ENCODE measurements at places on chromosomes 1 and 21.

DNA sequence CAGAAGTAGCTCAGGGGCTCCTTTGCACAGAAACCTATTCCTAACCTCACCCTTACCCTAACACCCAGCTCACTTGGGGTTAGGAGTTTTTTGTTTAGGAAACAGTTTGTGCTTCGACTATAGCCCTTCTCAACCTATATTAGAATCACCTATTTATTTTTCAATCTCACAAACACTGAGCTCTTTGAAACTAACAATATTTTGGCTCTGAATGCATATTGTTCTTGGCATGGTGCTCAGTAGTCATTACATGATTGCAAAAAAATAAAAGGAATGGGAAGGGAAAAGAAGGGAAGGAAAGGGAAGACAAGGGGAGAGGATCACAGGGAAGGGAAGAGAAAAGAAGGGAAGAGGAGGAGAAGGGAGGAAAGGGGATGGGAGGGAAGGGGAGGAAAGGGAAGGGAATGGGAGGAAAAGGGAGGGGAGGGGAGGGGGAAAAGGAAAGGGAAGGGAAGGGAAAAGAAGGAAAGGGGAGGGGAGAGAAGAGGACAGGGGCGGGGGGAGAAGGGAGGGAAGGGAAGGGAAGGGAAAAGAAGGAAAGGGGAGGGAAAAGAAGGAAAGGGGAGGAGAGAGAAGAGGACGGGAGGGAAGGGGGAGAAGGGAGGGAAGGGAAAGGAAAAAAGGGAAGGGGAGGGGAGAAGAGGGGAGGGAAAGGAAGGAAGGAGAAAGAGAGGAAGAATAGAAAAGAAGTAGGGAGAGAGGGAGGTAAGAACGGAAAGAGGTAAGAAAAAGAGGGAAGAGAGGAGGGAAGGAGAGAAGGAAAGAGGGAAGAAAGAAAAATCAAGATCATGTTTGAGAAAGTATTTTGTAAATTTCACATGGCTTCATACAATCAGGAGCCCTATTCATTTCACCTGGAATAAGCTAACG is 484.1 kb upstream of the NFIA start:
- no peak for DNase-seq

DNA sequence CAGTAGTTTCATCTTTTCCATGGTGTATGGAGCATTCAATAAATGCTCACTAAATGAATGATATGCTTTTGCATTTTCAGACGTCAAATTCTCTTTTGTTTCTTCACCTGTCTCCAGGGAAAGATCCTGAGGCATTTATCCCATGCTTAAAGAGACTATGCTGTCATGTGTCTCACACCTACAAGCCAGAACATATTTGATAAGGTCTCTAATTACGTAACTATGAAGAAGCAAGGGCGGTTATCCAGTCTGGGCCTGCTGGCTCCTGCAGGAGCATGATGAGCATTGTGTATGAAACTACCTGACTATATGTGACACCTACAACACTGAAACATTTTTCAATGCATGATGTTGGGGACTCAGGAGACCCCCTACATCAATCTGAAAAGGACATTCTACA is 51.8 kb downstream of the FBXO42 start:
- DNase-seq, result no peak

DNA sequence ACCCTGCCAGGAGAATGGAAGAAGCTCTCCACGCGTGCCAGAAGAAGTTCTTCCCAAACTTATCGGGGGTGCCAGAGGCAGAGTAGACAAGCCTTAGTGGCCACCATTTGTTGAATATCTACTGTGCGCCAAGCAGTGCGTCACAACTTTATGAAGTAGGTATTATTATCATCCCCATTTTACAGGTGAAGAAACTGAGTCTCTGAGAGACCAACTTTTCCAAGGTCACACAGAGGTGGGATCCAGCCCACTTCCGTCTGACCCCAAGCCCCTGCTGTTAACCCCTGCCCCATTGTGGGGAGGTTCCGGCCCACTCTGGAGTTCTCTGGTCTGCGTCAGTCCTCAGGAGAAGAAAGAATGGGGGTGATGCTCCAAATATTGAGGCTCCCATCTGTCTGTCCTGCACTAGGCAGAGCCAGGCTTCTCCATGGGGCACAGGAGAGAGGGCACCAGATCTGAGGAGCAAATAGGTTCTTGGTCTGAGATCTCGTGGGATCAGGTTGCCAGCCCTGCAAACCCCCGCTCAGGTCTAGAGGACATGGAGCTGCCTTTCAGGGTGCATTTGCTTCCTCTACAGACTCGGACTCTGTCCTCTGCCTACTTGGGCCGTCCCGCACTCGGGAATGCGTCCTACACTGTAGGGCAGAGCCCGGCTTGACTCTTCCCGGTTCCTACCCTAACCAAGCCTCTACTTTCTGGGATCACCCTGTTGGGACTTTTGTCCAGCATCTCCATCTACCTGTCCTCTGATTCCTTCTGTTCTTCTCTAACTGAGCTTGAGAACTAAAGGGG is 2.1 kb downstream of the CDK18 start:
- no peak for DNase-seq

GRCh38 chr1:22976127-22976460 is 3.4 kb upstream of the LACTBL1 start:
- DNase-seq, result no peak

GRCh38 chr1:33132549-33132948 is 49.3 kb downstream of the TRIM62 start:
- DNase-seq, result no peak

- DNase-seq, result no peak
These were observed 20.3 kb downstream of the RXRG start for GRCh38 chr1:165424454-165425216.

- no peak for DNase-seq
These were observed 15.4 kb upstream of the RD3 start for GRCh38 chr1:211507365-211507764.

- no peak for DNase-seq
These were observed 27.3 kb downstream of the RRP1 start for GRCh38 chr21:43816611-43817071.

DNA sequence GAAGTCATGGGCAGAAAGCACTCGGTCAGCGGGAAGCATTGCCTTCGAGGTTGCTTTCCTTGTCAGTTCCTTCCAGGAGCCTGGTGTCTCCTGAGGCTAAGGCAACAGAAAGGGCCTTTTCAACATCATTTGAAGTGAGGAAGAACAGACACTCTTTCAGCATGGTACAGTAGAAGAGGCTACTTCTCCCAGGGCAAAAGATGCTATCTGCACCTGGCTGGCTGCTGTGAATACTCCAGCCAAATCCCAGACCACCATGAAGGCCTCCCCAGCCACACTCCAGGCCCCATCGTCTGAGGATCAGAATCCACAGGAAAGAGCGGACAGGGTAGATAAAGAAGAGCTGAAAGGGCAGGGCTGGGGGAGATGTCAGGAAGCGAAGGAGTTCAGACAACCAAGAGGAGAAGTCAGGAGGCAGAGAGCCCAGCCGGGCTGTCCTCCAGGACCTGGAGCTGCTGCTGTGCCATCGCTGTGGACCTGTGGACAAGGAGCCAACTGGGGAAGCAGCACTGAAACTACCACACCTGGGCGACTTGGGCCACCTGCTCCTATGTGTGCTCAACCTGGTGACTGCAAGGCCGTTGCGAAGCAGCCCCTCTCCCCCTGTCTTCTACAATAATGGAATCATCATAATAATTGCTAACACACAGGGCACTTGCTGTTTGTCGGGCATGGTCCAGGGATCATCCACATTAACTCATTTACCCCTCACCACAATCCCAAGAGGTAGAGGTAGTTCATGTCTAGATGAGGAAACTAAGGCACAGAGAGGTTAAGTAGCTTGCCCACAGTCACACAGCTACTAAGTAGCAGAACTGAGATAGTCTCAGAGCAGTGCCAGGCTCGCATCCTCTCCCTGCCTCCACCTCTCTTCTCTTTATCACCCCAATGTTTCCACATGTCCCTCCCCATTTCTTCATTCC is 88.0 kb upstream of the ZBTB40 start:
- no peak for DNase-seq

DNA sequence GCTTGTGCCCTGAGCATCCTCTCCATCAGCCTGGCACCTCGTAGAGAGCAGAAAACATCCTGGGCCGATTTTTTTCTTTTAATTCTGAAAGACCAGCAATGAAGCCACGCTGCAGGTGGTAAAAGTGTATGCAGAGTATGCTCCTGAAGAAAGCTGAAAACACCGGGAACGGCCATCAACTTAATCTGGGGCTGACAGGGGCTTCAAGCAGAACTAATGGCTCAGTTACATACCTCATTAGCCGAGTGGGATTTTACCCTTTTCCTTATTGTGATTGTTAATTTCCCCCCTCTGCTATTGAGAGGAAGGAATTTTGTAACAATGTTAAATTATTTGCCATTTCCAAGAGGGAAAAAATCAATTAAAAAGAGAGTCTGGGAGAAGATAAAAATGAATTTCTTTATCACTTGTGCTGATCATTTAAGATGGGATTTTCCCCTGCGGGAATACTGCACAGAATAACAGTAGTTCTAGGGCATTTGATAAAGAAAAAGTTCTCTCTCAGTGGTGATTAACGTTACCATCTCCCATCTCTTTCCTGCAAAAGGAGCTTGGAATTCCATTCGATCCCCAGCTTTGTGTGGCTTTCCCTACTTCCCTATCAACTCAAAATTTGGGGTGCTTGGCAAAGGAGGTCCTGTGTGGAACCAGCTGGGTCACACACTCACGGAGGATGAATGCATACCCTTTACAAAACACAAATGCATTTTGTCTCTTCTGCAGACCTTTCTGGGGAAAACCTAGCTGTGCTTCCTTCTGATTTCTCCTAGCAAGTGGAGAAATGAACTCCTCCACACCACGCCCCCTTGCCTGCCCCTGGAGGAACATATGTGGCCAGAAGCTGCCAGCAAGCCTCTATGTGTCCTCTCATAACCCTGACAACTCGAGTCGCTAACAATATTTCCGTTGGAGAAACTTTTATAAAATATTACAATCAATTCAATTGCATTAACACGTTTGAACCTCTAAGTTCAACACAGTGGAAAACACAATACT is 70.9 kb downstream of the RRAGC start:
- no peak for DNase-seq

DNA sequence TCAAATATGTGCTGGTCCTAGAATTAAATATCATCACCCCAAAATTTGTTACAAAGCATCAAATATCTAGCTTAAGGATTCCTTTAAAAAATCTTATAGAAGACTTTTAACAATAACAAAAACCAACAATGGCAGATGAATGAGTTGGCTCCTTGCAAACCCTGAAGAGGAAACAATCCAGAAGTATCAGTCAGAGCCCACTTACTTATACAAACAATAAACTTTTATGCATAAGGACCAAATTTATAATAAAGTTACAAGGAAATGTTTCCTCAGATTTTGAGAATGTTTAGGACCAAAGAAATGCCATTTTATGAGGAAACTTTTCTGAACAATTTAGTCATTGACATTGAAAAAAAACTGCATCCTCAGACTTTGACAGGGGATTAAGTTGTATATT is 52.7 kb downstream of the LPAR3 start:
- no peak for DNase-seq

DNA sequence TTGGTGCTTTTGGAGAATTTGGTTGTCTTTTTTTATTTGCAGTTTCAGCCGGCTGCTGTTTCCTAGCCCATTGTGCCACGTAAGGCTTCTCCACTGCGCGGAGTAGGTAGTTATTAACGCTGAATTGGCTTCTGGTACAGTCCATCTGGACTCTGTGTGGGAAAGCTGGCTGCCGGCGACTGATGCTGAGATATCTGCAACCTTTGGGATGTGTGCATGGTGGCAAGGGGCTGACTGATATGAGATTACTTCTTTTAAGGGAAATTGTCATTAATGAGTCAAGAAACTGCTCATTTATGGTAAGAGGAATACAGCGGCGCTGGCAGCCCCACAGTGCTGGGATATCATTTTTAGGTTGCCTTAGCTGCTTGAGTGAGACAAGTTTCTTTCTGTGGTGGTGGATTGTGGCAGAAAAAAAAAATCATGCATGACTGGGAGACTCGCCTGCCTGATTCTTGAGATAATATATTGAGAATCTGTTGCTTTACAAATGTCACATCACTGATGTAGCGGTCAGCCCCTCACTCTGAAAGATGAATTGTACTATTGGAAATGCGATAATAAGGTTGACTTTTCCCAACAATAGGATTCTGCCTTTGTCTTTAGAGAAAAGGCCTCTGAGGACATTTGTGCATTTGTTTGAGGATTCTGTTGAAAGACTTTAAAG is 2.5 kb upstream of the ELAVL4 start:
- DNase-seq, result no peak

Measured in tibial artery (tissue), 4 donors.